ENCODE measurements at places on chromosomes 1 and 21.

- DNase-seq: peak; percentile 60
Measured at GRCh38 chr1:51421964-51422363, 91.6 kb upstream of the TTC39A start.

DNA sequence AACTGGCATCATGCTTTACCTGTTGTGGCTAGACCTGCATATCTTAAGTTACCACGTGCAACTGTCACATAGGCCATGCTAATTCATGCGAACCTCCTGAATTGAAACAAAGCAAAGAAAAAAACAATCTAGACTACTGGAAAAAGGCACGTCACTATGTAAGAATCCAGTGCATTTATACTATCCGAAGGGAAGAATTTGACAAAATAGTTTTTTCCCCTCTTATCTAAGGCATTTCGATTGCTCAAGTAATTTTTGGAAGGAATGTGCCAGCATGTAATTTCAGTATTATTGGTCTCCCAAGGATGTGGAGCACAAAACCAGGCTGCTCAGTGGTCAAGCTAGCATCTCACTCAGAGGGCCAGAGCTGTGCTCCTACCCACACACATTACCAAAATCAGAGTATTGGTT lies 31.5 kb upstream of the C1orf198 start:
- no peak for DNase-seq

DNA sequence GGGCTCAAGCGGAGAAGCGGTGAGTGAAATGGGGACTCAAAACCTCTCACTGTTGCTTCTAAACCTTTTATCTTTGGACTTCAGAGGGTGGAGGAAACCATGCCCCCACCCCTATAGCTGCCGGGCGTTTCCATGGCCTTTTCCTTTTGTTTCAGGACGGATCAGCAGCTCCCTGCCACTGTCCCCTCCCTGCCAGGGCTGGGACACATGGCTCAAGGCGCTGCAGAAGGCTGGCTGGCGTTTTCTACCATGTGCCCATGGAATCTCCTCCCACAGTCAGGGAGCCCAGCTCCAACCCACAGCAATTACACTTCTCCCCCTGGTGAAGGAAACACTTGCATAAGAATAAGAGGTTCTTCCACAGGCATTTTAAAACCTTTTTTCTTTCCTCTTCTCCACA lies 812.7 kb downstream of the PLA2G4A start:
- no peak for DNase-seq

- DNase-seq: no peak
Measured at GRCh38 chr21:44527983-44528633, 11.9 kb downstream of the KRTAP10-1 start.

- no peak for DNase-seq
Measured at GRCh38 chr1:59410457-59410856, 113.6 kb downstream of the FGGY start.

DNA sequence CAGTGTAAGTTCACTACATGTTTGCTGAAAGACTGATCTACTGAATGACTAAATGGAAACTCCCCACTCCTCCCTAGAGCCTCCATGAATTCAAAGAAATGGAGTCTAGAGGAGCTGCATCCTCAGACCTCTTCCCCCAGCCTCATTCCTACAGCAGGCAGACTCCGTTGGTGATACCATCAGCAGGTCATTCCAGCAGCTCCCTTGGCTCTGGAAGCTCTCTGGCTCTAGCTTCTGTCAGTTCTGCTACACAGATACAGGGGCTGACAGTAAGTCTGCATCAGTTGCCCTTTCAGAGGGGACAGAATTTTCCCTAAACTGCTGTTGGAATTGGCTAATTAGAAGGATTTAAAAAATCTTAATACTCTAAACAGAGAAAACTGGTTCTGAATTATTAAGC lies 31.7 kb upstream of the DMRTA2 start:
- no peak for DNase-seq

Data from Jurkat, Clone E6-1 (cell line).